ENCODE measurements at places on chromosomes 16 and 17.

DNA sequence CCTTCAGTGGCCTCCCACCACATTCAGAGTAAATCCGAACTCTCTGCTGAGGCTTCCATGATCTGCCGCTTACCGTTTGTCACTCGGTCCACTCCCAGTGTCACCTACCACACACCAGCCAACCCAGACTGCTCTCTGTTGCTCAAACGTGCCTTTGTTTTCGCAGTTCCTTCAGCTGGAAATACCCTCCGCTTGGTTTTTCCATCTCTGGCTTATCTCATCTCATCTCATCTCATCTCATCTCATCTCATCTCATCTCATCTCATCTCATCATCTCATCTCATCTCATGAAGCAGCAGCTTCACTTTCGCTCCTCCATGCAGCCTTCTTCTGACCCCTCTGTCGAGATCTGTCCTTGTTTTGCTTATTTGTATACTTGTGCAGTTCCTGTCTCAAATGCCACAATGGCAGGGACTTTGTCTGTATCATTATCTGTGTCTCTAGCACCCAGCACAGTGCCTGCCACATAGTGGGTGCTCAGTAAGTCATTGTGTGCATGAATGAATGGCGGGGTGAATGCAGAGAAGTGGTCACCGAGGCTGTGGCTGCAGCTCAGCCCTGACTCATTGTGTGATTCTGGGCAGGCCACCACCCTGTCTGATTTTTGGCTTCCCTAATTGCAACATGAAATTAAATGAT, 3.8 kb upstream of the SNX20 start:
- no peak for DNase-seq

- DNase-seq = no peak
These were observed 65.4 kb upstream of the ZFHX3 start for GRCh38 chr16:73113336-73113735.

DNA sequence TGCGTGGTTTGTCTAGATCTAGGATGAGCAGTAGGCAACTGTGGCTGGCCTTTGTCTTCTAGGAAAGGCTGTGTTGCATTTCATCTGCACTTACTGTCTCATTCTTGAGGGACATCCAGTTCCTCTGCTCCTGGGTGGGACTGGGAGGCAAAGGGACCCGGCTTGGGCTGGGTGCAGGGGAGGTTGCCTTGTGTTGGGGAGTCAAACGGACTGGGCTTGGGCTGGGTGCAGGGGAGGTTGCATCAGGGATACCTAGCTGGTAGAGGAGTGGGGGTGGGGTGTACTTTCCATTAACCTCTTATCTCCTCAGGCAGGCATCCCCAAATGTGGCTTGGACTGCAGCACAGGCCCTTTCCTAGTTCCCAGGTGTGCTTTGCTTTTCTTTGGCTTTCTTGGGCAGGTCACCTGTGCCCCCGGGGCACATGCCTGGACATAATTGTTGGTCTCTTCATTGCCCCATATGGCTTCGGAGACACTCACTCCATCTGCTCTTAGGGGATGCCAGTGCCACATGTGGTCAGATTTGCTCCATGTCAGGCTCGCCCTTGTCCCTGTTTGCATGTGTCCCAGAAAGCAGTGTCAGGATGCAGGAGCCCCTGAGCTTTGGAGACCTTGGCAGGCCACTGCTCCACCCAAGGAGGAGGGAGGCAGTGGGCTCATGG, 1682.9 kb downstream of the TP53TG3F start:
- no peak for DNase-seq

DNA sequence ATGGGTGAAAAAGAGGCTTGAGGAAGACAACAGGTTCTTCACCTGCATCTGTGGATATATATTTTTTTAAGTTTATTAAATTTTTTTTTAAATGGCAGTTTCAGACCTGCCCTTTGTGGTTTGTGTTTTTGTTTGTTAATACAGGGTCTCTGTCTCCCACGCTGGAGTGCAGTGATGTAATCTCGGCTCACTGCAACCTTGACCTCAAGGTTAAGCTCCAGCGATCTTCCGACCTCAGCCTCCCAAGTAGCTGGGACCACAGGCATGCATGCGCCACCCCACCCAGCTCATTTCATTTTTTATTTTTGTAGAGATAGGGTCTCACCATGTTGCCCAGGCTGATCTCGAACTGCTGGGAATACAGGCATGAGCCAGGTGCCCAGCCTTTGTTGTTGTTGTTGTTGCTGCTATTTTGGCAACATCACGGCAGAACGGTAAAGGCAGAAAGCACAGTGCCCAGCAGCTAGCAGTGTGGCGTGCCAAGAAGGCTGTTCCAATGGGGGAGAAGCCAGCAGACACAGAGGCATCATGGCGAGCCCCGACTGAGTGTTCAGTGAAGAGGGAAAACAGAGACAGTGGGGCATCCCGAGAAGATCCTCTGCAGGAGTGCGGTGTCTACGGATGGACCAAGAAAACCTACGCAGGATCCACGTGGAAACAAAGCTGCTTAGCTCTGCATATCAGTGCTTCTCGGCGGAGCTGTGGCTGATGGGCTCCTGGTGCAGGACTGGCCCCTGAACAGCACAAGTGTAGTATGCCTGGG, 19.6 kb downstream of the TMC6 start:
- DNase-seq = no peak

- DNase-seq = no peak
These were observed 32.2 kb upstream of the BRD7 start for GRCh38 chr16:50400967-50401348.

All from NCI-H1417 treated with DMSO at 0.1 percent for 48 hours (cell line).